ENCODE measurements at places on chromosomes 3 and 15. TPM values are rescaled to one million over a fixed set of nuclear protein-coding genes. Genes with fewer than 3 reads are reported as not detected.

DNA sequence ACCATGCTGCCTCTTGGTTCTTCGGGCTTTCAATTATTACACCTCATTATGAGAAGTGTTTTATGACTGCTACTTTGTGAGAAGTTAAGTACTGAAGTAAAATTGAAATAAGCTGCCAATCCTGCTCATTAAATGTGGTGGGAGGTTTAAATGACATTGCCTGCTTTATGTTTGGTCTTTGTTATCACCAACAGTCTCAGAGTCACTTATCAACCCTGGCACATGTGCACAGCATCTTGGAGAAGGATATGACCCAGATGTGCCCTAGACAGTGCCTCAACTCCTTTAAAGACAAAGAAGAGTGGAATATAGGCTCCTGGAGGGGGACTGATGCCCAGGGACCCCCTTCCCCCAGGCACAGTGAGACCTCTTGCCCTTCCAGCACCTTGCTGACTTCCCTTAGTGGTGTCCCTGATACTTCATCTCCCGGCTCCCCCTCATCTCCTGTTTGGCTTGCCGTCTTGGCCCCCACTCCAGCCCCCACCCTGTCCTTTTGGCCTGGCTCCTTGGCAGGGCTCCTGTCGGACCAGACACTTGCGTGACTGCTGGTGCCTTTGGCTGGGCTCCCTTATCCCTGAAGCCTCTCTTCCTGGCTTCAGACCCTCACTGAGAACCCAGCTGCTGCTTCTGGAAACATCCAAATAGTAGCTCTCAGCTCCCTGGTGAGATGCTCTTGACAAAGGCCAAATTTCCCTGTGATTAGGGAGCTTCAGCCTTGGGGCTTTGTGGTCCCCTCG lies 39.8 kb downstream of the ARHGAP31 start:
- DNase-seq, result no peak

DNA sequence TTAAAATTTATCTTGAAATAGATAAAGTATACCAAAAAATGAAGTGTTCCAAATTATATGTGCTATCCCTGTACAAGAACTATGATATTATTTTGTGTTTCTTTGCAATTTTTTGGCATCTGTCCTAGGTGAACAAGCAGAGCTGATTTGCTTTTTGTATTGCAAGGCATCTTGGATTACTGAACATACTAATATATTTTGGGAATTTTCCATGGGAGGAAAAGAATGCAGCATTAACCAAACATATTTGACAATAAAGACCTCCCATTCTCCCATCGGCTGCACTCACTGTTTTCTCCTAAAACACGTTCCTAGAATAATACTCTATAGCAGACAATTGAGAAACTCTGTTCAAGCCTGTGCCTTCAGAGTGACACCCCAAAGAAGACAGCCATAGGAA lies 265.1 kb upstream of the ALCAM start:
- no peak for DNase-seq

DNA sequence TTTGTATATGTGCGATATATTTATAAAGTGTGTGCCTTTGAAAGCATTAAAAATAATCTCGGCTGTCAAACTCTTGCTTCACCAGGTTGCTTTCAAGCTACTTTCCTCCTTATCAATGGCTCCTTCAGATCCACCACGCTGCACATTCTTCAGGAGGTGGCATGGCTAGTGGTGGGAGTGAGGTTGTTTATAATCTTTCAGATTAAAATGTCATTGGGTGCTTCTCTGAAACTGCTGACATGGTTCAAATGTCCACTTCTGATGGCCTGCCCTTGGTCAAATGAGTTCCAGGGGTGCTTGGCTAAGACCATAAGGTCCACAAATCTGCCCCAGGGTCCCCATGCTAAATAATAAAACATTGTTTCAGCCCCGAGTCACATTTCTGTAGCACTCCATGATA lies 36.7 kb downstream of the ARHGAP31 start:
- DNase-seq, result no peak

GRCh38 chr15:22916606-22917350 lies 63.4 kb downstream of the CYFIP1 start:
- no peak for DNase-seq

DNA sequence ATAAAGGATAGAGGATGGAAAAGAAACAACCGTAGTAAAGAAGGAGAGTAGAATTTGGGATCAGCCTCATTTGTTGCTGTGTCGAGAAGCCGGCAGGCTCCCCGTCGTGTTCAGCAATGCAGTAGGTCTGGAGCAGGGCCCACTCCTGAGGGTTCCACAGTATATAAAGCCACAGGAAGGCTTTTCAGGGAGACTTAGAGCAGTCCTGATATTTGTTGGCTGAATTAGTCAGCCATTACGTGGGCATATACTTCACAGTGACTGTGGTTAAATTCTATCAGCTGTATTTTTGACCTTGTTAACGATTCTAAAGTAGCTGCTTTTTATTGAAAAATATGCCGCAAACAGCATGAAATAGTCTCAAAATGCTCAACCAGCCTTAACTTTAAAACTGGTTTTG lies 149.5 kb downstream of the ITPR1 start:
- no peak for DNase-seq

GRCh38 chr3:3178498-3179328 lies 778 bp downstream of the CRBN start:
- DNase-seq, result no peak

C3orf80 gene
- 0.28 TPM for total RNA-seq

- DNase-seq, result no peak
Observed at GRCh38 chr3:45051685-45052084, 25.6 kb downstream of the CLEC3B start.

FOXB1 gene
- not detected for total RNA-seq

HHATL gene
- not detected for total RNA-seq

TUSC2 gene
- 14.5 TPM for total RNA-seq

DNA sequence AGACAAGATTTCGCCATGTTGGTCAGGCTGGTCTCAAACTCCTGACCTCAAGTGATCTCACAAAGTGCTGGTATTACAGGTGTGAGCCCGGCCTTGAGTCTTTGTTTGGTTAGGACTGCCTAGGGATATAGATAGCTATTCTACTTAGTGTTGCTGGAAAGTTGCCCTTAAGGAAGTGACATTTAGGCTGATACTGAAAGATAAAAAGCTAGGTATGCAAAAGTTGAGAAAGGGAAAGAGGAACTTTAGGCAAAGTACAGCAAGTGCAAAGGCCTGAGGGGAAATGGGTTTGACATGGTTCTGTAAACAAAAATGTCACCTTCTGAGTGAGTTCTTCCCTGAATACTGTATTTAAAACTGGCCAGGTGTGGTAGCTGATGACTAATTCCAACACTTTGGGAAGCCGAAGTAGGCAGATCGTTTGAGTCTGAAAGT lies 111.5 kb downstream of the ZNF609 start:
- DNase-seq, result peak; percentile 14

GRCh38 chr3:150797155-150797554 lies 34.2 kb upstream of the SIAH2 start:
- peak; percentile 8 for DNase-seq

GRCh38 chr3:58018892-58019742 lies 10.9 kb downstream of the FLNB start:
- no peak for DNase-seq

NRROS gene
- total RNA-seq, result not detected

MORC1 gene
- not detected for total RNA-seq

DNA sequence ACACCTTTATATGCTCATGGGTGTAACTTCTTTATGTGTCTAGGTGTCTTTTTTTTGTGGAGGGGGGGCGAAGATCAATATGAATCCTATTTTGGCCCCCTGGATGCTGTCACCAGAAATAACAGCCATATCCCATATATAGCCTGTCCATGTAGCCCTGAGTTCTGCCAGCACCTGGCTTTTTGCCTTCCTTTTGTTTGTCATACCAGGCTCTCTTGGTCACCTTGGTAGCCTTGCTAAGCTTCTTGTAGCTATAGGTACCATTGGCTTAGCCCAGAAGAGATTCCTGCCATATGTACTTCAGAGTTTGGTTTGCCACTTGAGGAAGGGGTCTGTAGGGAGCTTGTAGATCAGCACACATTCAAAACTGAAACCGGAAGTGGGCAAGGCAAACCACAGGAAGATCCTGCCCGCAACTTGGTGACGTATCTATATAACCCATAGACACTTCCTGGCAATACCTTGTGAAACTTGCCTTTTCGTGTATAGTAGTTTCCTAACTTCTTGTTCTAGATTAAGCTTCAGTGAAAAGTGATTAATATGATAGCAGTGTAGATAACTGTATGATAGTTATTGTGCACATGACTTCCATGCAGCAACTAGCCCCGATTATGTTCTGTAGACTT lies 11.9 kb downstream of the RASA2 start:
- DNase-seq, result no peak

FRMD4B gene
- total RNA-seq, result 39.0 TPM

GRCh38 chr15:75891895-75892294 lies 11.8 kb upstream of the FBXO22 start:
- peak; percentile 62 for DNase-seq

GRCh38 chr3:54307566-54308180 lies 185.3 kb downstream of the CACNA2D3 start:
- no peak for DNase-seq

KNG1 gene
- not detected for total RNA-seq

GRCh38 chr3:100838157-100838556 lies 128.9 kb downstream of the TFG start:
- DNase-seq, result no peak
